ENCODE measurements at places on chromosomes 4 and X.

DNA sequence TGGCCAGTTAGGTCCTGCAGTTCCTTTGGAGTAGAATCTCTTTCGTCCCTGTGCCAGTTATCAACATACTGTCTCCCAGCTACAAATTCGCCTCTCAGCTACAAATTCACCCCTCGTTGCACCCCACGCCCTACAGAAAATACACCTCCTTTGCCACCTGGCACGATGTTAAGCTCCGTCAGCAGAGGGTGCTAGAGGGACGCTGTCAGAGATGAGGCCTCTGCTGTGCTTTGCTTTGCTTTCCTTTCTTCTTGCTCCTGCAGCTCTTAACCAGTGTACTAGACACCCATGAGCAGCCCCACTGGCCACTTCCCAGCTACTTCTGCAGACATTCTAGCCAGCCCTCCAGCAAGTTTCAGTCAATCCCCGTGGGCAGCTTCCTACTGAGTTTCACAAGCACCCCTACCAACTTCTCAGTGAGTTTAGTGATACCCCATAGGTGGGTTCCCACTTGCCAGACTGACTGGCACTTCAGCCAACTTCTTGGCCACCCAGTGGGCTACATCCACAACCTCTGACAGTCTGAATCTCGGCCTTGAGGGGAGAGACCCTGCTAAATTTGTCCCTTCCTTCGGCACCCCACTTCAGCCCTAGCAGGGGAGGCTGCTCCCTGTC lies 21.8 kb downstream of the HAUS3 start:
- peak; percentile 20 for DNase-seq

DNA sequence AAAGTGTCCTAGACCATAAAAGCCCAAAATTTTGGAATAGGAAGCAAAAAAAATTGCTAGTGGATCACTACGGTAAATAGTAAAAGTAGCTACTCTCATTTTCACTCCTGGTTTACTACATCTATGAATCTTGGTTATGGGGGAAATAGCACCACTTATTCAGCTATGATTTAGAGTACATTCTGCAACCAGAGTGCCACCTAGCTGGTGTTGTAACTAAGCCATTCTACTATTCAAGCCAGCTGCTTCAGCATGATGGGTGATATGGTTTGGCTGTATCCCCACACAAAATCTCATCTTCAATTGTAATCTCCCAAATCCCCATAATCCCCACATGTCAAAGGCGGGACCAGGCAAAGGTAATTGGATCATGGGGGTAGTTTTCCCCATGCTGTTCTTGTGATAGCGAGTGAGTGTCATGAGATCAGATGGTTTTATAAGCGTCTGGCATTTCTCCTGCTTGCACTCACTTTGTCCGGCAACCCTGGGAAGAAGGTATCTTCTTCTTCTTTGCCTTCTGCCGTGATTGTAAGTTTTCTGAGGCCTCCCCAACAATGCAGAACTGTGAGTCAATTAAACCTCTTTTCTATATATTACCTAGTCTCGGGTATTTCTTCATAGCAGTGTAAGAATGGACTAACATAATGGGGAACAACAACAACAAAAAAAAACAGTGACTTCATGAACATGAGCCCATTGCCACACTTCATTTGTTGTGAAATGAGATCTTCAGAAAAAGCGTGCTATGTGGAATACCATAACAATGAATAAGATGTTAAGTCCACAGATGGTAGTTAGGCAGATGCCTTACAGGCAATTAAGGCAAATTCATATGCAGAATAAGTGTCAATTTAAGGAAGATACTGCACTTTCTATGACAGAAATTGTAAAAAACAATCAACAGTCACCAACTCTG lies 280.1 kb downstream of the PABPC4L start:
- DNase-seq: no peak

GRCh38 chr4:90069151-90069550 lies 58.0 kb upstream of the CCSER1 start:
- DNase-seq: no peak

DNA sequence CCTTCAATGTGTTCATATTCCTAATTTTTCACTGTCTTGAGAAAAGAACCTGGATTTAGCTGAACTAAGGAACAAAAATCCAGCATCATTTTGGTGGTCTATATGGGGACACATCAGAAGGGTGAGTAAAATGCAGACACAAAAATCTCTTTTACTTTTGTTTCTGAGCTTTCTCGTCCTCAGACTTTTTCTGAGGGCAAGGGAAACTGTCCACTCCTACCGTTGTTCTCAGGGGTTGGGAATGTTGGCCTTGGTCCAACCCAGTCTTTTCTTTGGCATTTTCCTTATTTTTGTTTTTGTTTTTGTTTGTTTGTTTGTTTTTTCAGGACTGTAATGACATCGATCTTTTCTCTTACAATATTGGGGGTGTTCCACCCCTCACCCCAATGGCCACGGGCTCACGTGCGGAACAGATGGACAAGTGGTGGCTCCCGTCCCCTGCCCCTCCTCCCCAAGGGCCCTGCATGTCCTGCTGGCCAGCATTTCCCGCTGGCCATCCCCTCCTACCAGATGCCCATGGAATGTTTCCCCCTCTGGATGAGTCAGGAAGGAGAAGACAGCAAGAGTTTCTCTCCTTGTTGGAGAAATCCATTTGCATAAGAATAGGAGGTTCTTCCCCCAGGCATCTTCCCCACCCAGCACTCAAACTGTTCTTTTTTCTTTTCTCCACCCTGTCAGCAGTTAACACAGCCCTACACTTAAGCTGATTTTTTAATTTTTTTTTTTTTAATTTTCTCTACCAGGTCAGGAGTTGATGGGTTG lies 305.4 kb upstream of the NDST4 start:
- no peak for DNase-seq

DNA sequence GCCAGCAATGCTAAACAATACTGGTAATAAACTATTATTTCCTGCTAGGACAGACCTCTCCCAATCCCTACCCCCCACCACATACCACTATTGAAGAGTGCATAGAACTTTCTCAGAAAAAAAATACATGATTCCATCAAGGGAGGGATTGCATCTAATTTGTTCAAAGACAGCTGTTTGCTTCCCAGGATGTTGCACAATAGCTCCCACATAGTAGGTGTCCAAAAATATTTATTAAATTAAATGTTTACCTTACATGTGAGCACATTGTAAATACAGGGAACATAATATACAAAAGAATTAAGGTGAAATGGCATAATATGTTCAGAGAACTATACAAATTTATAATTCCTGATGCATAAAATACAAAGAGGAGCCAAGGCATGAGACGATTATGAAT lies 1111.8 kb upstream of the LCORL start:
- DNase-seq: no peak

DNA sequence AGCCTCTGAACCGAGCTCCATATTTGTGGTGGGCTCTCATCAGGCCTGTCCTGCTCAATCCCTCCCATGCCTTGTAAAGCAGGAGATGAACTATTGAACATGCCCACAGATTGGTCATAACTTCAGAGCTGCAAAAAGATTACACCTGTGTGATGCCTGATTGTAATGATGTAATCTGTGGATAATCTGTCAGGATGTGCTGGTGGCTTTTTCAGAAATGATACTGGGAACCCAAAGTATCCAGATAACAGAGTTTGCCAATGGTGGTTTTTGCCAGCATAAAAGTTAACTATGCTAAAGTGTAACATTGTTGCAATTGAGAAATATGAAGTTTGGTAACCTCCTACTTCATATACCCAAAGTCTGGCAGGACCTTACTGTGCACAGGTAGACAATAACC lies 393.4 kb downstream of the RAPGEF2 start:
- no peak for DNase-seq

DNA sequence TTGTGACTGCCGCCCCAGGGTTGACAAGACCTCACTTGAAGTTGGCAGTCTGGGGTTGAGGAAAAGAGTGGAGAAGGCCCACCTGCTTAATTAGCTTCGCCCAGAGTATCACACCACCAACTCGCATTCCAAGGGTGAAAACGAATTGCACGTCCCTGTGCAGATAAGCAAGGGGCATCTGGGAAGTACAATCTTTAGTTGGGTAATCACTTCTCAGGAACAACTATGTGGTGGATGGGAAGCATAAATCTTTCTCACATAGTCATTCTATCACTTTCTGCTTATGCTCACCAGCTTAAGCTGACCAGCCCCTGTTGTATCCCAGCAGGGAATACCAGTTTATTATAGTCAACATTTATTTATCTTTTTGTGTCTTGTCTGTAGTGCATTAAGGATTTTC lies 14.3 kb downstream of the SPCS3 start:
- no peak for DNase-seq

DNA sequence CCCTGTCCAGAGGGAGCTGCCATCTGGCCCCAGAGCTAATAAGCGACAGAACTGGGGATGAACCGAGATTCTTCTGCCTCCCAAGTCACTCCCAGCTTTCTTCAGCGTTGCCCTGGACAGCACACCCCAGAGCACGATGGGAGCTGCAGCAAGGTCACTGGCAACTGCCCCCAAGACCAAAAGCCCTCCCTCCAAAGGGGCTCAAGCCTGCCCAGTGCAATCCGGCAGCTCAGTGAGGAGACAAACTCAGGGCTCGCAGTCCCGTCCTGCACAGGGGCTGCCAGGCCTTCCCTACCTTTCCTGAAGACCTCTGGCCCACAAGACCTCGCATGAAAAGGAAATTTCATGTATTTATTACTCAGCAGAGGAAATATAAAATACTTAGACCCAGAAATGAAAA lies 174.8 kb downstream of the BCOR start:
- DNase-seq: no peak

DNA sequence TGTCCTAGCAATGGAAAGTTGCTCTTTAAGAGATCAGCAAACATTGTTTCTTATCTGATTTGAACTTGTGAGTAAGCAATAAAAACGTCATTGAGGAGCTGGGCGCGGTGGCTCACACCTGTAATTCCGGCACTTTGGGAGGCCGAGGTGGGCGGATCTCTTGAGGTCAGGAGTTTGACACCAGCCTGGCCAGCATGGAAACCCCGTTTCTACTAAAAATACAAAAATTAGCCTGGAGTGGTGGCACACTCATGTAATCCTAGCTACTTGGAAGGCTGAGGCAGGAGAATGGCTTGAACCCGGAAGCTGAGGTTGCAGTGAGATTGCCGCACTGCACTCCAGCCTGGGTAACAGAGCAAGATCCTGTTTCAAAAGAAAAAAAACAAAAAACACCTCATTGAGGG lies 11.2 kb upstream of the PLAC8 start:
- DNase-seq: no peak

DNA sequence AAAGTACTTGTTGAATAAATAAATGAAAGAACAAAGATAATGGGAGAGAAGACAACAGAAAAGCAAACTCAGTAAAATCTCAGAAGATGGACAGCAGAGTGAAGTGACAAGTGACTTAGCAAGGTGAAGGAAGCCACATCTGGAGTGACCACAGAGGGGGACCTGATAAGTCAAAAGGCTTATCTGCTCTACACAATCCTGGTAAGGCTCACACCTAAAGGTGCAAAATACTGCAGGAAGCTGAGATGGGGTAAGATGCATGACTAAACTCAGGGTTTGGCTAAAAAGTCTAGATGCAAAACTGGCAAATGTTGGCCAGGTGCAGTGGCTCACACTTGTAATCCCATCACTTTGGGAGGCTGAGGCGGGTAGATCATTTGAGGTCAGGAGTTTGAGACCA lies 22.2 kb downstream of the TRMT2B start:
- no peak for DNase-seq

- no peak for DNase-seq
These were observed 120.4 kb downstream of the ARSF start for GRCh38 chrX:3161681-3162080.

DNA sequence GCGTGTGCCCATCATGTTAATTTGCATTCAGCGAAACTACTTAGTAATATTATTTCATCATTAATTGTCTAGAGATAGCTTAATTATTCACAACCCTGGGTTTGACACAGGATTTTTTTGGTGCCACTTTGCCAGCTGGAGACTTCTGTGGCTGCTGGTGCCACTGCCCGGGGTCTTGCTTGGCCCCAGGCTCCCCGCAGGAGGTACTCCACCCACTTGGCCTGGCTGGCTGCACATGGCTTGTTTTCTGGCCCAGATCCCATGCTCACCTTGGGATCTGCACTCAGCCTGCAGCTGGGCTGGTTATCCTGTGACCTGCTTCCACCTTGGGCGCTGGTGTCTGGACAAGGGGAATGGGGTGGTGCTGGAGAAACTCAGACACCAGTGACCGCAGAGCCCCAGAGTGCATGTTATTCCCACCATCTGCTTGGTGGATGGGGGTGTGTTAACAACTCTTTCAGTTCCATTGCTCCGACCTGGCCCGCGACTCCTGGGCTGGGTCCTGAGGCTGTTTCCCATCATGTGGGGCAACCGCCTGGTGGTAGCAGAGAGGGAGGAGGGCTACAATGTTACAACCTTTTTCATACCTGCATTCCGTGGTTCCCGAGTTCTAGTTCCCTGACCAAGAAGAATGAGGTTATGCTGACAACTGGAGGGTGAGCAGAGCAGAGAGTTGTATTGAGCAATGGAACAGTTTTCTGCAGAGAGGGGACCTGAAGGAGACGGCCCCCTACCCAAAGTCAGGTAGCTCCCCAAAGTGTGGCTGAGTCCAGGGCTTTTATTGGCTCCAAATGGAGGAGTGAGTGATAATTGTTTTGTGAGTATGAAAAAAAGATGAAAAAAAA lies 1950.0 kb upstream of the IGFBP7 start:
- DNase-seq: no peak

GRCh38 chrX:55135171-55135570 lies 46.4 kb downstream of the PAGE2 start:
- no peak for DNase-seq

GRCh38 chr4:58553031-58553430 lies 1442.8 kb upstream of the IGFBP7 start:
- DNase-seq: no peak

GRCh38 chrX:117274965-117275364 lies 812.2 kb upstream of the CT83 start:
- DNase-seq: no peak

GRCh38 chr4:102180046-102180445 lies 165.2 kb downstream of the SLC39A8 start:
- no peak for DNase-seq

DNA sequence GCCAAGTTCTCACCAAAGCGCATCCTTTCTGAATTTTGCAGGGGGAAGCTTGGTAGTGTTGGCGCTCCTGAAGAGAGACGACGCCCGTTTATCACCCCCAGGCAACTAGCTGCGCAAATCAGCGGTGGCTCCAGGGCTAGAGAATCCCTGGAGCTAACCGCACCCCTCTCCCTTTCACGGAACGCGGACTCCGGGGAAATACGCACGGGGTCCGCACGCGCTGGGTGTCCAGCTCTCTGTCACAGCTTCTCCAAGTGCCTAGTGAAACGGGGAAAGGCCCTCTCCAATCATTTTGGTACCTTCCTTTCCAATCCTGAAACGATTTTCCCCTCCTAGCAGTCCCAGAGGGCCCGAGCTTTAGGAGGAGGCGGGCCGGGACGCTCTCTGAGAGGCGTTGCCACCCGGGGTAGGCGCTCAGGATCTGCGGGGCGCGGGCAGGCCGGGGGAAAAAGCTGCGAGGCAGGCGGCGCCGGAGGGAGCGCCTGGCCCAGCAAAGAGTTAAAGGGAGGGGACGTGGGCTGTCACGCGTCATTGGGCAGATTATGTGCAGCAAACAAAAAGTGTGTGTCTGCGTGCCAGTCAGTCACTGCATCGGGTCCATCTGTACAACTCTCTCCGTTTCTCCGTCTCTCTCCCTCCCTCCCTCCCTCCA lies at the start of gene PRDM8:
PRDM8 (plus strand) TSS at position 582 of the 652 bp plus-strand sequence. CDS start 2,578 bp downstream, outside the sequence.
- no peak for DNase-seq
